ENCODE measurements at places on chromosomes 16 and 17.

DNA sequence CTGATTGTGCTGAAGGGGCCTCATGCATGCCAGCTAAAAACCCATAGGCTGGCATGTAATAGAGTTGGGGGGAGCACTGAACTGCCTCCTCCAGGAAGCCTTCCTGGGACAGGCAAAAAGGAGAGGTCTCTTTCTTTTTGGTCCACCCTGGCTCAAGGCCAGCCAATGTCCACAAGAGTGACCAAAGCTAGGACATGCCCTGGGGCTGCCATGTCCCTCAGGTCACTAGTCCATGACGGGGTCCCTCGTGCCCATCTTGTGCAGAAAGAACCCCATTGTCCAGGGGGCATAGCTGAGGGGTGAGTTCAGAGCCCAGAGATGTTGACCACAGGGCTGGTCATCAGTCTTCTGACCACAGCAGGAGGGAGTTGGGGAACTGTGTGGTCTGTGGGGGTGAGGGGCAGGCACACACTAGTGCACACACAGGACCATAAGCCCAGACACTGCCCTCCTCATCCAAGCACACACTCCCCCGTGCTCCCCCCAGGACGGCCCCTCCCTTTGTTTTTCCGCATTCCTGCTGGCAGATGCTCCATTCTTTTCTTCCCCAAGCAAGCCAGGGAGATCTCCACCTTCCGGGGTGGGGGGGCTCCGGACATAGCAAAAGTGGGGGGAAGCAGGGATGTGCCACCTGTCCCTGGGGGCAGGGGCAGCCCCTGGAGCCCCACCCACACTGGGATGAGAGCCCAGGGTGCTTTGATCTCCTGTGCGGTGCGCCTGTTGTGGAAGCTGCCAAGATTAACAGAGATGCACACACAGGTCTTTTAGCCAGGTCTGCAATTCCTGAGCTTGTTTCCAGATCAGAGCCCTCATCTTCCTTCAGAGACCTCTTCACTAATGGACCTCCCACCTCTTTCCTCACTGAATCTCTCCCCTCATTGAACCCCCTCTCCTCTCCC, 25.2 kb upstream of the PHB1 start:
- DNase-seq = no peak

DNA sequence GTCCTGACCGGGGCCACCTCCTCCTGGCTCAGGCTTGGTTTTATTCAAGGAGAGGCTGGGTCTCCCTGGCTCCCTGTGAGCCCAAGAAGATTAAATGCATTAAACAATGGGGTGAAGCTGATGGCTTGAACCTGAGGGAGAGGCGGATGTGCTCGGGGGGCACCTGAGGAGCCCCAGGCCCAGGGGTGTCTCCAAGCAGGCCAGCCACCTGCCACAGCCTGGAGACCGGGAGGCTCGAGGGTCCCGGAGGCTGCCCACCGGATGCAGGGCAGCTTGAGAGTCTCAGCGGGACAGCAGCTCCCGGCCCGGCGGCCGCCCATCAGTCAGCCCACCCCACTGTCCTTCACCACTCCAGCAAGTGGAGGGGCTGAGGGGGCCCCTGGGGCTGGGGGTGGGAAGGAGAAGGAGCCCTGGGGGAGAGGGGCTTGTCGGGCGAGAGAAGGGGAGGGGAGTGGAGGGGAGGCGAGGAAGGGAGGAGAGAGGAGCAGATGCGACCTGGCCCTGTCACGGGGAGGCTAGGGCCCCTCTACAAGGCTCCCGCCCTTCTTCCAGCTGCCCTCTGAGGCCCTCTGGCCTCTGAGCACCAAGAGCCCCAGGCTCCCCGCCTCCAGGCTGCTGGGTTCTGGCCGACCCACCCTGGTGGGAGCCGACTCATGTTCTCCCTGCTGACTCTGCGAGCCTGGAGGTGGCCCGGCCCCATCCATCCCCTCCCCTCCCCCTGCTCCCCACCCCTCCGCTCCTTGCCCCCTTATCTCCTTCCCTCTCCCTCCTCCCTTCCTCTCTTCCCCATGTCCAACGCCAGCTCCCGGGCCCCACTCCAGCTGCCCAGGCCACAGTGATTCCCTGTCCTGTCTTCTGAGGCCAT, 13.2 kb downstream of the CD7 start:
- DNase-seq = no peak

- no peak for DNase-seq
Observed at GRCh38 chr16:27312580-27313421, 973 bp upstream of the IL4R start.

DNA sequence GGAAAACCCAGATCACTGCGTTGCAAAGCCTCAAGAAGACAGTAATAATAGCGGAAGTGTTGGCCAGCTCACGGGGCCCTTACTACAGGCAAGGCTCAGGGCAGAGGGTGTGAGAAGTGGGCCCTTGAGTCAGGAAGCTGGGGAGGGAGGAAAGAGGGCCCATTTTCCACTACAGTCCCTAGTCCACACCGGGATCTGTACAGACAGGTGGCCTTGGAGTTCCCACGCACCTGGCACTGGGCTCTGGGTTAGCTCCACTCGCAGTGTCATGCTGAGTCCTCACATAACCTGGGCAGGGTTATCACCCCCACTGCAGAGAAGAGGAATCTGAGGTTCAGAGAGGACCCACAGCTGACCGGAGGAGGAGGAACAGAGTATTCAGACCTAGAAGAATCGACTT, 16.8 kb upstream of the MTSS2 start:
- DNase-seq = no peak

DNA sequence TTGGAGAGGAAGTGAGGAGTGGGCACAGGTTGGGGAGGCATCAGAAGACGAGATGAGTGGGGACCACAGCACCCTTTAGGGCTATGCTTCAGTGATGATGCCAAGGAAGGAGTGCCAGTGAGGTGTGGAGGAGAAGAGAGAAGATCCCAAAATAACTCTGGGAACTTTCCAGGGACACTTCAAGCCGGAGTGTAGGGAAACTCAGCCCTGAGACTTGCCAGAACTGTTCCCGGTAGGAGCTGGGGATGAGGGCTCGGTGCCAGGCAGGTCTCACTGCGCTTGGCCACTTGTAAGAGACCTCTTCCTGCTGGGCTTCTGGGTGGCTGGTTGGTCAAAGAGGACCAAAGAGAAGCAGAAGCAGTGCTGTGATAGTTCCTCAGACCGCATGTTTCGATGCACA, 63.6 kb downstream of the SHISA6 start:
- no peak for DNase-seq

All from GDM1 (cell line).